CD8-positive, alpha-beta memory T cell (primary cell): ENCODE measurements at places on chromosomes 3 and 15.

DNA sequence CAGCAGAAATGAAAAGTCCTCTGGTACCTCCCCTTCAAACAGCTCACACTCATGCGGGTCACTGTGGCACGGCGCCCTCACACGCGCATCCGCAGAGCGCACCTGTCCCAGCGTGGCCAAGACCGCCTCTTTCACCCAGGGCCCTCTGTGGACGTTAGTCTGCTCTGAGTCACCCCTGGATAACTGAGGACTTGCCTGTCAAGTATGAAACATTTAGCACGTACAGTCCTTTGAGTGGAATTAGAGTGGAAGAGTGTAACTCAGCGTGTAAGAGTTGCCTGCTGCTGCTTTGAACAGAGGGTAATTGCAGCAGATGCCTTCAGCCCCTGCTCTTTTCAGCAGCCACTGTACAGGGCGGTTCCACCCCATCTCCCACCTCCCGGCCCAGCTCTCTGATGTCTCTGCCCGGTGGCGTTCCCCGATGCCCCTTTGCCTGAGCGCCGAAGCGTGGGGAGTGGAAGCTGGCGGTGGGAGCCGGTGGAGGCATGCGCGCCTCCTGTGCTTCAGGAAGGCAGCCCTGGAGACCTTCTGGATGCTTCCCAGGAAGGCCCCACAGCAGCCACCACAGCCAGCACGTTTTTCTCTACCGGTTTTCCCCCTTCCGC, 23.0 kb downstream of the CPN2 start:
- peaks cover 4% of the 10 kb centered on the region for H3K4me1 ChIP-seq
- no peak overlapping the region for H3K4me3 ChIP-seq
- DNase-seq = peak; percentile 31
- H3K36me3 ChIP-seq = no peaks in the 10 kb centered on the region
- no peak overlapping the region for H3K27ac ChIP-seq

- H3K4me3 ChIP-seq = no peak overlapping the region
- no peak overlapping the region for H3K27ac ChIP-seq
- H3K27me3 ChIP-seq = no peaks in the 10 kb centered on the region
- no peak for DNase-seq
- no peaks in the 10 kb centered on the region for H3K4me1 ChIP-seq
- H3K36me3 ChIP-seq = no peaks in the 10 kb centered on the region
Observed at GRCh38 chr3:42489116-42489936, 13.1 kb upstream of the VIPR1 start.

GRCh38 chr3:134992586-134992985, 197.5 kb downstream of the EPHB1 start:
- no peak for DNase-seq
- no peaks in the 10 kb centered on the region for H3K36me3 ChIP-seq
- H3K4me1 ChIP-seq = no peaks in the 10 kb centered on the region
- H3K4me3 ChIP-seq = no peak overlapping the region

GRCh38 chr3:117238806-117239205, 529.2 kb downstream of the TUSC7 start:
- no peaks in the 10 kb centered on the region for H3K4me1 ChIP-seq
- no peaks in the 10 kb centered on the region for H3K36me3 ChIP-seq
- no peak overlapping the region for H3K4me3 ChIP-seq
- DNase-seq = no peak
- no peaks in the 10 kb centered on the region for H3K27me3 ChIP-seq
